AG20443 (cell line): ENCODE measurements at places on chromosomes 2 and 18.

DNA sequence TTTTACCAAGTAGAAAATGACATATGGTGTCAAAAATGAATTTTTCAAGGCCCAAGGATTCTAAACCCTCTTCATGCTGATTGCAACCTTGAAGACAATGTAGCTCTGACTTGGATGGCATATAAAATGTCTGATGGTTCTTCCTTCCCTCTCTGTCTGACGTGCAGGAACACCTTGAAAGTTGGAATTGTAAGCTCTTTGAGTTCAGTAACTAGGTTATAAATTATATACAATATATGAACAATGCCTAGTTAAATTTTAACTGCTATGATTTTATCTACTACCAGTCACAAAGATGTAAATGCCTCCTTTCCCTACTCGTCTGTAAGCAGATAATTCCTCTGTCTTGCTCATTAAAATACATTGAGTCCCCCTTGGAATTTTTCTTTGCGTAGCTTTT is 89.5 kb upstream of the TMEM17 start:
- no peak for DNase-seq

DNA sequence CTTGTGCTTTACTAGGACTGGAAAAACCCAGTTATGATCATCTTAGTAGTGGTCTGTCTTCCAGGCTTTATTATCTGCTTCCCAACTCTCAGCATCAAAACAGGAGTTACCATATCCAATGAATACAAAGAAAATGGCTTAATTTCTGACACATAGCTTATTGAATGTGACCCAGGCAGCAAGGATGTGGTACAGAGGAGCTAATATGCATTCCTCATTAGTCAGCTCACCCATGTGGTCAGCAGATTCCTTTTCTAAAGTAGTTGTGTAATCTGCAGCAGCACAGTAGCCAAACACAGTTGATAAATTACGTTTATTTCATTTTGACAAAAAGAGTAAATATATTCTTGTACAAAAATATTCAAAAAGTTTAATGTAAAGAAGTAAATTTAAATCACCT is 43.6 kb downstream of the TSPYL6 start:
- peak; percentile 89 for DNase-seq

DNA sequence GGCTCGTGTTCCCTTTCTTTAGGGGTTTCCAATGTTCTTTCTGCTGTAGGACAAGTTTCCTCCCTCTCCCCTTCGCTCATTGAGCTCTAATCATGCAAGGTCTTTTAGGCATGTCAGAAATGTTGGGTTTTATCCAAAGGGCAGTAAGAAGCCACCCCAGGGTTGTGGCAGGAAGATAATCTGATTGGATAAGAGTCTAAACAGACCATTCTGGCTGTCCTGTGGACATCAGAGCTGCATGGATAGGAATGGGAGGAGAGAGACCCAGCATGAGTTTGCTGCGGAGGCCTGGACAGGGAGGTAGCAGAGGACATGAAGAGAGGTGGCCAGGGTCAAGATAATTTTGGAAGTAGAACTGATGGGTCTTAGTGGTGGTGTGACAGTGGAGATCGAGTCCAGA is 88.2 kb downstream of the ACKR3 start:
- DNase-seq, result no peak

- DNase-seq, result no peak
These were observed 22.4 kb downstream of the NCOA1 start for GRCh38 chr2:24513281-24514071.
